ENCODE measurements at places on chromosomes 7 and 10.

- no peak for DNase-seq
These were observed 107.2 kb downstream of the ARHGAP21 start for GRCh38 chr10:24616536-24616935.

GRCh38 chr10:6979371-6979770 lies 399.3 kb upstream of the PRKCQ start:
- DNase-seq, result no peak

DNA sequence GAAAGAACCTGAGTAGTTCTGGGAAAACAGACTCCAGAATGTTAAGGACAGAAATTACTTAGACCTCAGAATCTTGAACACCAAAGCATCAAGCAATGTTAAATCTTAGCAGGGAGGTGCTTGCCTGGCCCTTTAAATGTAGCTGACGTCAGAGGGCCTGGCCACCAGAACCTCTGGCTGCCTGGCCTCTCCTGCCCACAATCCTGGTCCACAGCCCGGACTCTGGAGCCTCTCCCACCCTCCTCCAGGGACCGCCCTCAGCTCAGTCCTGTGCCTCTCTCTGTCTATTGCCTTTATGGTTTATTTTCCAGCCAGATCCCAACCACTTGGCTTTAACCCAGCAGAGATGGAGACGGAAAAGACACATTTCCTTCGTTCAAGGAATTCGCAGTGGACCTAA lies 42.2 kb upstream of the EGR2 start:
- DNase-seq, result no peak

DNA sequence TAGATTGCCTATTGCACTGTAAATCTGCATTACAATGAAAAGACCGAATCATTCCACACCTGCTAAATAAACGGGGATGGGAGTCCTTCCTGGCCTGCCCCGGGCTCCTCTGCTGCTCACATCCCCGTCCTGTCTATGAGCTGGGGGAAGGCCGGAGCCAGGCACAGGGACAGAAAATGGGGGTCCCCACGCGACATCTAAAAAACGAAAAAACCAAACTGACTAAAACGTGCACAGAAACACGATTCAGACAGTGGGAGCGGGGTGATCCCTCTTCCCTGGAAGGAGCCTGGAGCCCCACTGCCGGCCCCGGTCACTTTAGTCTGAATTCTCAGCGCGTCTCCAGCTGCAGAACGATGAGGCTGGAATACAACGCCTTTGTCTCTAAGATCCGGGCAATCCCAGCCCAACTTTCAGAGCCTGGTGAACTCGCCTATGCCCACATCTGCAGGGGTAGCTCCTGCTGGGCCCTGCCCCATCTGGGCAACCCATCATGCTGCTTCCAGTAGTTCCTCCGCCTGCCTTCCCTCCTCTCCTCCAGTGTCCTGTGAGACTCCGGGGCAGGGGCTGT lies 78.0 kb downstream of the ADARB2 start:
- no peak for DNase-seq

DNA sequence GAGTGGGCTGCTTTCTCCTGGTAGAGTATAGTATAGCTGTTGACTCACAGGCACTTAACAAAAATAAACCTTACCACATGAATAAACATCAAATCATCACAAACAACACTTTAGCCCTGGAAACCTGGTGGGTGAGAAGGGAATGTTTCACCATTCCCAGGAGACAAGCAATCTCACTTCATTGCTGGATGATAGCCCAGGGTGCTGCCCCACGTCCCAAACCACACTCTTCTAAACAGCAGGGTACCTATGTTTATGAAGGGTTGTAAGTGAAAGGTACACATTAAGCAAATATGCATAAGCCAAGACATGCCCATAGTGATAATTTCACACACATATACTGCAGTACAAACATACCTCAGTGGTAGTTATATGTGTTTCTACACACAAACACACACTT lies 276.2 kb downstream of the FGFR2 start:
- DNase-seq, result no peak

DNA sequence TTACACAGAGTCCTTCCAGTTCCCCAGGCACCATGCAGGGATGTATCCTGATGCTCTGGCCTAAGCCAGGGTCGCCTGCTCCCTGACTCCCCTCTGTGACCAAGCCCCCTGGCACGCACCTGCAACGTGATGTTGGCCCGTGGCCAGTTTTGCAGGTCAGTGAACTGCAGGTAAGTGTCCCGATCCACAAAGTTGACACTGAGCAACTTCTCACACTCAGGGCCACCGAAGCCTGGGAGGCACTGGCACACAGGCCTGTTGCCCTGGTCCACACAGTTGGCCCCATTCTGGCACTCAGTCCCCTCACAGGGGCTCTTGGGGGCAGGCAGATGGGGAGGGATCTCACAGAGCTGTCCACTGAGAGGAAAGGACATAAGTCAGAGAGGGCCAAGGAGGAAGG lies 174.3 kb downstream of the LCOR start:
- no peak for DNase-seq

DNA sequence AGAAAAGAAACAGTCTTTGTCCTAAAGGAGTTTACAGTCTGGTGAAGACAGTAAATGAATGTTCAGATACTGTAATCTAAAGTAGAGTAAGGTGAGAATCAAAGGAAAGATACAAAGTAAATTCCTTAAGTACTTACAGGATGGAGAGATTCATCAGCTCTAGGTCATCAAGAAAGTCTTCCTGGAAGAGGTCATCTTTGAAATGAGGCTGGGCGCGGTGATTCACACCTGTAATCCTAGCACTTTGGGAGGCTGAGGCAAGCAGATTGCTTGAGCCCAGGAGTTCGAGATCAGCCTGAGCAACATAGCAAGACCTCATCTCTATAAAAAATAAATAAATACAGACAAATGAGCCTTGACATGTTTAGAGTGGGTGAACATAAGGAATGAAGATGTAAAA lies 18.3 kb downstream of the FHIP2A start:
- no peak for DNase-seq

DNA sequence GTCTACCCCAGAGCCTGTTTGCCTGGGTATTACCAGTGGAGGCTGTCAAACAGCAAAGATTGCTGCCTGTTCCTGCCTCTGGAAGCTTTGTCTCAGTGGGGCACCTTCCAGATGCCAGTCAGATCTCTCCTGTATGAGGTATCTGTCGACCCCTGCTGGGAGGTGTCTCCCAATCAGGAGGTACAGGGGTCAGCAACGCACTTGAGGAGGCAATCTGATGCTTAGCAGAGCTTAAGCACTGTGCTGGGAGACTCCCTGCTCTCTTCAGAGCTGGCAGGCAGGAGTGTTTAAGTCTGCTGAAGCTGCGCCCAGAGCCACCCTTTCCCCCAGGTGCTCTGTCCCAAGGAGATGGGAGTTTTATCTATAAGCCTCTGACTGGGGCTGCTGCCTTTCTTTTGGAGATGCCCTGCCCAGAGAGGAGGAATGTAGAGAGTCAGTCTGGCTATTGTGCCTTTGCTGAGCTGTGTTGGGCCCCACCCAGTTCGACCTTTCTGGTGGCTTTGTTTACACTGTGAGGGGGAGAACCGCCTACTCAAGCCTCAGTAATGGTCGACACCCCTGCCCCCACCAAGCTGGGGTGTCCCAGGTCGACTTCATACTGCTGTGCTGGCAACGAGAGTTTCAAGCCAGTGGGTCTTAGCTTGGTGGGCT lies 62.2 kb downstream of the PPP1R9A start:
- no peak for DNase-seq

GRCh38 chr10:60898321-60898720 lies 45.7 kb downstream of the RHOBTB1 start:
- no peak for DNase-seq

GRCh38 chr7:34806831-34807230 lies 148.8 kb downstream of the NPSR1 start:
- DNase-seq, result no peak

GRCh38 chr10:32650246-32650655 lies 204.3 kb downstream of the CCDC7 start:
- DNase-seq, result no peak

DNA sequence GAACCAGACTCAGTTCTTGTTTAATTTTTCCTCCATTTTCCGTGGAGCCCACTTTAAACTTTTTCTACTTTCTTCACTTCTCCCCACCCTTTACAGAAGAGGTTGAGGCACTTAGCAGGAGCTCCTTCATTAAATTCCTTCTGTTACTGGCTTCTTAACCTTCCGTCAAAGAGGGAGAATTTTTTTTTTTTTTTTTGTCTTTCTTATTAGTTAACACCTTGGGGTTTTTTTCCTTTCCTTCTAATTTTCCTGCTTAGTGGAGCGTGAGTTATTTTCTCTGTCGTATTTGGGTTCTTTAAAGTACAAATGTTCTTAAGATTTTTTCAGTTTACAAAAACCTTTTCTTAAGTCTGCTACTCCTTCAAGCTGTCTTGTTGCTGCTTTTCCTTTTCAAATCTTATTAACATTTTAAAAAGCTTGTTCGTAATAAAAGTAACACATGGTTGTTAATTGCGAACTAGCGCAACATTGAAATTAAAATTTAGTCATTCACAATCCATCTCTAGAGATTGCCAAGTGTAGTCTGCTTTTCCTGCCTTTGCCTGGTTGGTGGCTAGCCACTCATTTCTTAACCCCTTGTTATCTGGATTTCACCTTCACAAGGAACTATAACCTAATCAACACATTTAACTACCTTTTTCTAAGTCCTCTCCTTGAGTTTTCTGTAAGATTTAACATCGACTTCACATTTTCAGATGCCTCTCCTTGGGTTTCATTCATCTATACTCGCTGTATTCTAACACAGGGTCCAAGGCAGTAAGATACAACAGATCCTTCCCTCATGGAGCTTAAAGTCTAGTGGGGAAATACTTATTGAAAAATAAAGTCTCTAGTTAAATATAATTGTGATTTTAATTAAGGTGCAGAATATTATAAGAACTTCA lies 2.0 kb downstream of the BMPR1A start:
- DNase-seq, result no peak

DNA sequence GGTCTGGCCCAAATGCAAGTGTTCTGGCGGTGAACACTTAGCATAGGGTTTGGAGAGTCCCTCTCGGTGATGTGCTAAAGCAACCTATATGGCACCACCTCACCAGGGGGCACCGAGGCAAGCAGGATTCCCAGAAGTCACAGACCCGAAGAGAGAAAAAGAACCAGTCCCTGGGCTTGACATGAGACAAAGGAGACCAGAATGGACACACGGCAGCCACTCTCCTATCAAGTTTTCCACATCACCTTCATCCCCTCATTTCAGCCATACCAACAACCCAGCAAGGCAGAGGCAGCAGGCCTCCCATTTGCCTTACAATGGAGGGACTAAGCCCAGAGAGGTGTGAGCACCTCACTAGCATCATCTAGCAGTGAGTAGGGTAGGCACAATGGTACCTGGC lies 19.7 kb downstream of the GPRIN2 start:
- no peak for DNase-seq

GRCh38 chr10:71974489-71975021 lies 10.4 kb downstream of the CHST3 start:
- no peak for DNase-seq

DNA sequence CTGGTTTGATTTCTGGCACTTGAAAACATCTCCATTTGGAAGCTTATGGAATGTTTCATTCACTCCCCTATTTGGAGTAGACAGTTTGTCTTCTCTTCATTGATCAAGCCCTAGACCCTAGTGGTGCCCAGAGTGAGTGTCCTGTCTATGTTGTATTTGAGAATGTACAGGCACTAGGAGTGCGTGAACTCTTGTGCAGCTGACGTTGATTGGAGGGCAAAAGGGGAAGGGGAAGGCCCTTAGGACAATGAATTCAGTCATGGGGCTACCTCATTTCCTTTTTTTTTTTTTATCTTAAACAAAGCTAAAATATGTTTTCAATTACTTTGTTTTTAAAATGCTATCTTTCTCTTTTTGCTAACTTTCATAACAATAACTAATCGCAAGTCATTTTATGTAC lies 66.5 kb downstream of the ADD3 start:
- no peak for DNase-seq

DNA sequence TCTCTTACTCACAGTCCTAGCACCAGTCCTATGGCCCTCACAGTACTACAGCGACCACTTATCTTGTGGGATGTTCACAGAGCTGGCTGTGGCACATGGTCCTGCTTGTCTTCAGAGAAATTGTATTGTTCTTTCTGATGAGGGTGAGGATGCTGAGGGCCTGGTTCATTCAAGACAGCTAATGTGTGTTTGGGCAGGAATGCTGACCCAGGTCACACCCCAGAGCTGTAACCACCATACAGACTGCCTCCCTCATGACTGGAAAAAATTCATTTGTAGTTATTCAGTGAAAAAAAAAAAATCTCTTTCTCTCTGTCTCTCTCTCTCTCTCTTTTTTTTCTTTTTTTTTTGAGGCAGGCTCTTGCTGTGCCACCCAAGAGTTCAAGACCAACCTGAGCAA lies 83.5 kb downstream of the KLF6 start:
- DNase-seq, result no peak

DNA sequence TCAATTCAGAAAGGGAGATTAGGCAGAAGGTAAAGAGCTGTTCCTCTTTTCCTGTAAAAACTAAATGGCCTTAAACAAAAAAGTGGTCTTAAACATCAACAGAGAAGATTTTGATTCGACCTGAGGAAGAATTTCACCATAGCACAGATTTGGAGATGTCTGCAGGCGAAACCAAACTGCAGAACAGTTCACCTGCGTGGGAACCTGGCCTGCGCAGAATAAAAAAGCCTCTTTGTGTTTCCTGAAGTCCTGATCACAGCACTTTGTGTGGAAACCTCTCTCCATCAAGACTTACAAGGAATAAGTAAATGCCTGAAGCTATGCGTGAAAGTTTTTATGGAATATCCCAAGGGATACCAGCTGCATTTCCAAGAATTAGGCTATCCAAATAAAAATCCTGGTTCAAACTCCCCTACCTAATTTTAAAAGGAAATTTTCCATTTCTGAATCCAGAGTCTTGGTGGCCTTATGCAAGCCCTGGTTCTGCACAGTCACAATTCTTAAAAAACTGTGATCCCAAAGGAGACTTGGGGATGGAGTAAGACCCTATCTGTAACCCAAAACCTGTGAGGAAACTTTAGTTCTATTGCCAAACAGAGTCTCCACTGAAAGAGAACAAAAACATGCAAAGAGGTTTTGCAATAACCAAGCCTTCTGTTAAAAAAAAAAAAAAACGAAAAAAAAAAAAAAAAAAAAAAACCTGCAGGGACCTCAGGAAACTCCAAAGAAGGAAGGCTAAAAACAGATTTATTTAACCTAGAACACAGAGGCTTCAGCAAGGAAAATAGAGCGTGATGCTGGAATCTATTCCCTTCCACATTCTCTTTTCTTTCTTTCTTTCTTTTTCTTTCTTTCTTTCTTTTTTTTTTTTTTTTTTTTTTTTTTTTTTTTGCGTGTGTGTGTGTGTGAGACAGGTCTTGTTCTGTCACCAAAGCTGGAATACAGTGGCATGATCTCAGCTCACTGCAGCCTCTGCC lies 10.4 kb downstream of the CALML3 start:
- no peak for DNase-seq

DNA sequence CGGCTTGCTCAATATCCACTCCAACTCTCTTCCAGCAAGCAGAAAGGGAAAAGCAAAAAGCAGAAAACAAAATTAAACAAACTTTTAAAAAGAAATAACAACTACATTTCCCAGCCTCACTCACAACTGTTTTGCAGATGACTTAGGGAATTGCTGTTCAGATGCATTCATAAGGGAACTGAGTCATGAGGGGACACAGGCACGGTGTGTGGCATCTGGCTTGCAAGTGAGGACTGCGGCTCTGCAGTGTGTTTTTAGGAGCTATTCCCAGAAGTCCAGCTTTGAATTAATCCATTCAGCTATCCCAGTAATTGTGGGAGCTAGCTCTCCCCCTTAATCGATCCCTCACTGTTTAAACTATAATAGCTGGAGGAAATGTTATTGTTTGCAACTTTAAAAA lies 30.3 kb downstream of the PTN start:
- DNase-seq, result no peak

- no peak for DNase-seq
These were observed 205.2 kb downstream of the FAM107B start for GRCh38 chr10:14569274-14570060.
